Bladder microvascular endothelial cell (primary cell): ENCODE measurements at places on chromosomes 13 and 19. TPM values are rescaled to one million over a fixed set of nuclear protein-coding genes. Genes with fewer than 3 reads are reported as not detected.

The NBEA gene
- total RNA-seq, result 1.5 and 4.0 TPM in 2 replicates

The ZNF225 gene
- 4.0 and 7.1 TPM in 2 replicates for total RNA-seq

The NCAN gene
- not detected in 2 replicates for total RNA-seq

The TUBA3C gene
- not detected in 2 replicates for total RNA-seq

The ZNF649 gene
- total RNA-seq, result 4.4 and 11.0 TPM in 2 replicates

The FPR3 gene
- not detected in 2 replicates for total RNA-seq

The AMER2 gene
- total RNA-seq, result not detected in 2 replicates

The PPFIA3 gene
- total RNA-seq, result 3.4 and 3.9 TPM in 2 replicates

The OBI1 gene
- total RNA-seq, result 15.5 and 22.6 TPM in 2 replicates

The TEX26 gene
- not detected in 2 replicates for total RNA-seq

The ZNF665 gene
- 1.6 and 2.3 TPM in 2 replicates for total RNA-seq

The NDUFA11 gene
- total RNA-seq, result 193 and 269 TPM in 2 replicates

The EXOC3L2 gene
- total RNA-seq, result 0.69 and 3.4 TPM in 2 replicates
